ENCODE measurements at places on chromosomes 2 and 18.
A peak's percentile ranks its signal among the peaks of the same experiment; 100 is the strongest.

DNA sequence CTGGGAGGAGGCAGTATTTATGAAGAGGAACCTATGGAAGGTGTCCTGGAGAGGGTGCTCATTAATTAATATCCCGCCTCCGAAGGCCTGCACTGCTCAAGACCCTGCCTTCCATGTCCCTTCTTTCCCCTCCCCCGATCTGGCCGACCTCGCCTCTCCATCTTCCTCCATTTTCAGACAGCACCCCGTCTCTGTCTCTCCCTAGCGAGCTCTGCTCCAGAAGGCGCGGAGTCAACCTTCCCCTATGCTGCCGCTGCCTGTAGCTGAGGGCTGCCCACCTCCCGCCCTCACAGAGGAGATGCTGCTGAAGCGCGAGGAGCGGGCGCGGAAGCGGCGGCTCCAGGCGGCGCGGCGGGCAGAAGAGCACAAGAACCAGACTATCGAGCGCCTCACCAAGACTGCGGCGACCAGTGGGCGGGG, 1.1 kb upstream of the WBP1 start:
- no peak for DNase-seq

- DNase-seq = no peak
These were observed 6.7 kb upstream of the QPCT start for GRCh38 chr2:37337620-37338280.

GRCh38 chr2:33215299-33215698, 261.1 kb upstream of the RASGRP3 start:
- no peak for DNase-seq

GRCh38 chr2:152581360-152581759, 135.9 kb downstream of the PRPF40A start:
- DNase-seq = no peak

DNA sequence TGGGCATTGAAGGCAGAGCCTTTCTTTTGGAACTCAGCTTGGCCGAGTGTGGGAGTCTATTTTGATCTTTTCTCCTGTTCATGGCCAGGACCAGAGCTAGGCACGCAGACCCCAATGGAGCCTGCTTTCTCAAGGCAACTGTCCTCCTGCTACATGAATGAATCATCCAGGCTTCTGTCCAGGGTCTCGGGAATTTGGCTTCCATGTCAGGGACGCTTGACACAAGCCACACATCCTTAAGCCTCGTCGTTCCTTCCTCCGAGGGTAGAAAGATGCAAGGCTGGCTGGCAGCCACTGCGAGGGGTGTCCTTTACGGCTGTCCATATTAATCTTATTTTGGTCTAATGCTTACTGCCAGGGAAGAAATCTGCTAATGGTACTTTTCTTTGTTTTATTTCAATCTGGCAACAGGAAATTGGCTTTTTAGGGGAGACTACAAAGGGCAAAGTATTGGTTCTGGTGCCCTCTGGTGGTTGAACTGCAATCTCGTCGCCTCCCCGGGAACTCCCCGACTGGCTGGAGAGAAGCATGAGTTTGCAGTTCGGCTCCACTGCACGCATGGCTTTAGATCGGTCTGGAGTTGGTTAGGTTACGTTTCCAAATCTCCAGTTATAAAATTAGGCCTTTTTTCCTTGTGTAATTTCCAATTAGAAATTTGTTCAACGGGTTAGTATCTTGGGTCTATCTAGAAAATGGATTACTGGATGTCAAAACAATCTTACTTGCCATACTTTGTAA, 135.2 kb downstream of the ALPK2 start:
- peak; percentile 71 for DNase-seq

GRCh38 chr2:117481608-117482007, 332.9 kb upstream of the DDX18 start:
- DNase-seq = no peak

GRCh38 chr18:36355511-36355910, 58.0 kb downstream of the FHOD3 start:
- DNase-seq = no peak

- no peak for DNase-seq
These were observed 700.1 kb upstream of the CHAC2 start for GRCh38 chr2:53067533-53067932.

DNA sequence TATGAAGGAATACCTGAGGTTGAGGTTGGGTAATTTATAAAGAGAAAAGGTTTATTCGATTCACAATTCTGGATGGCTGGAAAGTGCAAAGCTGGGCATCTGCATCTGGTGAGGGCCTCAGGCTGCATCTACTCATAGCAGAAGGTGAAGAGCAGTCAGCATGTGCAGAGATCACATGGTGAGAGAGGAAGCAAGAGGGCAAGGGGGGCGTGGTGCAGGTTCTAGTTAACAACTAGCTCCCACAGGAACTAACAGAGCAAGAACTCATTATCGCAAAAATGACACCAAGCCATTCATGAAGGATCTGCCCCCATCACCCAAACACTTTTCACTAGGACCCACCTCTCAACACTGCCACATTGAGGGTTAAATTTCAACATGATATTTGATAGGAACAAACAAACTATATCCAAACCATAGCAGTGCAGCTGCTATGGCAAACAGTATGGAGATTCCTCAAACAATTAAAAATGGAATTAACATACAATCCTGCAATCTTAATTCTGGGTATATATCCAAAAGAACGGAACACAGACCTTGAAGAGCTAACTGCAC, 72.8 kb upstream of the LDLRAD4 start:
- DNase-seq = no peak

DNA sequence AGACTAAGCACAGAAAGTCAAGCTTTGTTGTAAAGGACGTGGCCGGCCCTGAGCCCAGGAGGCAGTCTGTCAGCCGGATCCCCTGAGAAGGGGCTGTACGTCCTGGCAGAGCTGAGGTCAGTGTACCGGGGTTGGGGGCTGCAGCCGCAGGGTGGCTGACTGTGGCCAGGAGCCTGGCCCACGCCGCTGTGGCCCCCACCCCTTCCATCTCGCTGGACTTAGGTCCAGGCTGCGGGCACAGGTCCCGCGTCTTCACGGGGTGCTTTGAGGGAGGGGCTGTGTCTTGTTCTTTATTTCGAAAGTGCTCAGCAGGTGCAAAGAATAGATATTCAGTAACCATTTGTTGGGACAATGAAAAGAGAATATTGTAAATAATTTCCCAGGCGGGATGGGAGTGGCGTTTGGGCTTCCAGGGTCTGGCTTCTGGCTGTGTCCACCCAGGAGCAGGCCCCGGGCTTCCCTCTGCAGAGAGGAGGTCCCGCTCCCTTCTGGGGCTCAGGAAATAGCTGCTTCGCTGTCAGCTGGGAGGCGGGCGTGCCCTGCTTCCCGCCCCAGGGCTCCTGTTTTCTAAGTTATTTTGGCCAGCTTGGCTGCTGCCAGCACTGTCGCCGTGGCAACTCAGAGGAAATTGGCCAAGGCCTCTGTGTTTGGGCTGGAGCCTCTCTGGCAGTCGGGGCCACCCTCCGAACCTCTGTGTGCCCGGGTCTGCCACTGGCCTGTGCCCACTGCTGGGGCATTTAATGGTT, 7.4 kb downstream of the NFATC1 start:
- peak; percentile 63 for DNase-seq
